ENCODE measurements at places on chromosomes 2 and 18.

DNA sequence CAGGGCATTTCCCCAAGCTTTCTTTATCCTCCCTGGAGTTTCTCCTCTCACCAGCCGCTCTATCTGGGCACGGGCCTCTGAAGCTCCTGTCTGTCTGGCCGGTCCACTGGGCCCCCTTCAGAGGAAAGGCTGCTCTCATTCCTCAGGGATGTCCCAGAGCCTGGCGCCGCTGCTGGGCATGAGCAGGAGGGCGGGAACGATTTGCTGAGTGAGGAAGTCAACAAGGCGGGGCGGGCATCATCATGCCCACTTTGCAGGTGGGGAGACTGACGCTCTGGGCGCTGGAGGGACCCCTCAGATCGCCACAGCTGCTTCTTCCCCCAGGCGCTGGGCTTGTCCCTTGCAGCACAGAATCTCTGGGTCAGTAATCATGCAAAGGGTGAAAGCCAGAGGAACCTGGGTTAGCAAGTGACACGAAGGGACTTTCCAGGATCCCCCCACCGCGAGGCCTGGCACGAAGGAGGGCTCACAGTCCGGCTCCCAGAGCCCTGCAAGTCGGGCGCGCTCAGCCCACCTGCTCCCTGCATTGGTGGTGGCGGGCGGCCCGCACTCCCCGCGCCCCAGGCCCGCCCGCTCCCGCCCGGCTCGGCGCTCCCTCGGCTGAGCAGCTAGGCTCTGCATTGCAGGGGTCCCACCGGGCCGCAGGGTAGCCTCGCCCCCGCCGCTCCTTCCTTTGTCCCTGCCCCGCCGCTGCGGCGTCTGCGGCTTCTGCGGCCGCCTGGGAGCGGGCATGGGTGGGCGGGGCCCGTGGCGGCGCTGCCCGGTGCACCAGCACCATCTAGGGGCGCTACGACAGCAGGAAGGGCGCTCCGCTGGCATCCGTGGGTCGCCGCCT is 157.8 kb downstream of the CYRIA start:
- DNase-seq: peak; percentile 24

GRCh38 chr2:222313816-222314215 is 15.0 kb upstream of the PAX3 start:
- no peak for DNase-seq

- no peak for DNase-seq
Observed at GRCh38 chr2:176501617-176502016, 232.4 kb downstream of the MTX2 start.

DNA sequence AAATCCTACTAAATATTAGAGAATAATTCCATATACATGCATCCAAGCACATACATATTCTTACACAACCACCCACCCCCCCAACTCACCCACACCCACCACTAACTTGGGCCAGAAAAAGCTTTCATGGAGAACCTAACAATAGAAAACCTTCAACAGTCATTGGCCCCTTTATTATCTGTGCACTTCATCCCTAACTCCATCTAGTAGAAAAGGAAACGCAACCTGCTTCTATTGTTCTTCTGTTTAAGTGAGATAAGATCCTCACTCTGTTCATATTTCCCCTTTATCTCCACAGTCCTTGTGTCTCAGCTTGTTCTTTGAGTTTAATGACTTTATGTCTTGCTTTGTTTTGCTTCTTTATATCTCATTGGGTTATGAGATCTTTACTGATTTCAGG is 1740.2 kb upstream of the CELF4 start:
- DNase-seq: no peak

GRCh38 chr18:24559526-24559925 is 99.1 kb downstream of the HRH4 start:
- no peak for DNase-seq

DNA sequence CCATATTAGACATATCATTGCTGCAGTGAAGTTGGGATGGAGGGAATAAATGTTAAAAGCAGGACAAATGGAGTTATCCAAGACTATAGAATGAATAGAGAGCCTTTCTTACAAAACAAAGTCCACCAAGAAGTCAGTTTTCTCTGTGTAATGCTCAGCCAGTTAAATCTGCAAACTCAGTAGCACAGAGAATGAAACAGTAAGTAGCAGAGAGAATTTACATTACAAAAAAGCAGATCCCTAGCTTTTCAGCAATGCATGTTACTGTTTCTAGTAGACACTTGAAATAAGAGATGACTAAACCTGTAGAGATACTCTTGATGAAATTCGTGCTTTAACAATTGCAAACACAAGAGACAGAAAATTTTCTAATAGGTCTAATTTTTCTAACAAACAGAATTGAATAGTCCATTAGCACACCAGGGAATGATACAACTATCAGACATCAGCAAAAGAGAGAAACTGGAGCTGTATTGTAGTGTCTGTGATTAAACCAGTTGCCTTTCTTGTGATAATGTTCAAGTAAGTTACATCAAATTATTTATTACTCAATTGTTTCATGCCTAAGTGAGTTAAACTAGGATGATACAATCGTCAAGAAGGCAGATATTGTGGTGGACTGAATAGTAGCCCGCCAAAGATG is 322.2 kb upstream of the DDX18 start:
- no peak for DNase-seq

DNA sequence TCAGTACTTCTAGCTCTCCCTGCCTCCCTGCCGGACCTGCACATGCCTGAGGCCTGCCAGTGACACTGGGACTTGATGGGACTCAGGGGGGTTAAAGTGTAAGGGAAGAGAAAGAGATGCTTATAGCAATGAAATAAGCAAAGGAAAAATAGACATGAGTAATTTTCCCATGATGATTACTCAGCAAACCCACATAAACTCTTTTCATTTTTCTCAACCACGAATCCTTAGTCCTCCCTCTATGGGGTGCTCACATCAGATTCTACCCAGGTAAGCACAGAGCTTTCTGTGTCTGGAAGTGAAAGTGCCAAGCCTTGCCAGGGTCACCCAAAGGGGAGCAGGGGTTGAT is 44.8 kb upstream of the ANKRD62 start:
- peak; percentile 72 for DNase-seq

GRCh38 chr2:120208381-120209353 is 14.5 kb downstream of the TMEM185B start:
- DNase-seq: no peak

DNA sequence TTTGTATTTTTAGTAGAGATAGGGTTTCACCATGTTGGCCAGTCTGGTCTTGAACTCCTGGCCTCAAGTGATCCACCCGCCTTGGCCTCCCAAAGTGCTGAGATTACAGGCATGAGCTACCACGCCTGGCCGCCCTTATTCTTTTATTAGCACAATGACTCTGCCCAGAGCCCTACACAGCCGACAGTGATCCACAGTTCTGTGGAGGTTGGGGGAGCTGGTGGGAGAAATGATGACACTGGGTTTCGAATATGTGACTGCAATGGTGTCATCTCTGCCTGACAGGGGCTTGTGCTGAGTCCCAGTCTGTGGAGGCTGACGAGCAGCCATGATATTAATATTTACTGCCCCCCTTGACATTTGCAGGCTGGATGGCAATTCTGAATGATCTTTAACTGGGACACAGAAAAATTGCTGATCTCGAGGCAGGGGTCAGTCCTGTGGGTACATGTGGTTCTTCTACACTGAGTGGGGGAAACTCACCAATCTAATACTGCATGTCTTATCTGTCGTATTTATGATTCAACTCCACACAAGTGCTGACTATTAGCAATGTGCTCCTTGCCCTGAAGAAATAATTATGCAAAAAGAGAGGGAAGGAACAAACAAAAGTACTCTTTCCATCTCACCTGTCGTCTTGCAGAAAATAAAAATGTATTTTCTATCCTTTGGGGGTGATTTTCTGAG is 6.3 kb upstream of the CTAGE1 start:
- no peak for DNase-seq

- DNase-seq: no peak
Observed at GRCh38 chr2:95012881-95013550, 12.5 kb upstream of the MAL start.

GRCh38 chr2:27123302-27124150 is at the start of gene ABHD1:
Gene ABHD1 (plus strand): TSS chr2:27123815. CDS start chr2:27123949, 134 bp downstream.
- no peak for DNase-seq

- no peak for DNase-seq
Observed at GRCh38 chr2:69356471-69356870, 30.6 kb downstream of the GFPT1 start.

GRCh38 chr2:115084446-115084845 is 642.0 kb downstream of the DPP10 start:
- DNase-seq: no peak

DNA sequence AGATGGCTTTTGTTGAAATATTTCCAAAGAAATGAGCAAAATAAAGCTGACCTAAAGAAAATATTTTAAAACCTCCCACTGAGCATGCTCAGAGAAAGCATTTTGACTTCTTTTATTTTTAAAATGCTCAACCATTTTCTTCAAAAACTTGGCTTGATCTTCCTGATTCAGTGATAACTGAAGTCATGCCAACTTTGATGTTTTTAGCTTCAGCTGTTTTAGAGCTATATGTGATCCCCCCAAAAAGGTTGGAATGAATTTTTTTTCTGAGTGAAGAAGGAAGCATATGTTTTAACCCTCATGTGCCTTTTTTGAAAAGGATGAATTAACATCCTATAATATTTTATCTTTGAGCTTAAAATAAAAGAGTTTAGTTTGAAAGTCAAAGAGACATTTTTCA is 612.0 kb downstream of the ARHGAP15 start:
- DNase-seq: no peak

DNA sequence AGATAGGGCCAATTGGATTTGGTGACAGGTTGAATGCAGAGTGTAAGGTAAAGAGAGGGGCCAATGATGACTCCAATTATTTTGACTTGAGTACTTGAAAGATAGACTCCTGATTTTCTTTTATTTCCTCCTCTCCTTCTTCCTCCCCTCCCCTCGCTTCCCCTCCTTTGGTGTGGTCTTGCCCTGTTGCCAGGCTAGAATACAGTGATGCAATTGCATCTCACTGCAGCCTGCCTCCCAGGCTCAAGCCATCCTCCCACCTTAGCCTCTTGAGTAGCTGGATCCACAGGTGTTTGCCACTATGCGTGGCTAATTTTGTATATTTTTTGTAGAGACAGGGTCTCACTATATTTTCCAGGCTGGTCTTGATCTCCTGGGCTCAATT is 2.3 kb downstream of the DGUOK start:
- no peak for DNase-seq

GRCh38 chr2:128157644-128158043 is 66.6 kb downstream of the UGGT1 start:
- DNase-seq: no peak

DNA sequence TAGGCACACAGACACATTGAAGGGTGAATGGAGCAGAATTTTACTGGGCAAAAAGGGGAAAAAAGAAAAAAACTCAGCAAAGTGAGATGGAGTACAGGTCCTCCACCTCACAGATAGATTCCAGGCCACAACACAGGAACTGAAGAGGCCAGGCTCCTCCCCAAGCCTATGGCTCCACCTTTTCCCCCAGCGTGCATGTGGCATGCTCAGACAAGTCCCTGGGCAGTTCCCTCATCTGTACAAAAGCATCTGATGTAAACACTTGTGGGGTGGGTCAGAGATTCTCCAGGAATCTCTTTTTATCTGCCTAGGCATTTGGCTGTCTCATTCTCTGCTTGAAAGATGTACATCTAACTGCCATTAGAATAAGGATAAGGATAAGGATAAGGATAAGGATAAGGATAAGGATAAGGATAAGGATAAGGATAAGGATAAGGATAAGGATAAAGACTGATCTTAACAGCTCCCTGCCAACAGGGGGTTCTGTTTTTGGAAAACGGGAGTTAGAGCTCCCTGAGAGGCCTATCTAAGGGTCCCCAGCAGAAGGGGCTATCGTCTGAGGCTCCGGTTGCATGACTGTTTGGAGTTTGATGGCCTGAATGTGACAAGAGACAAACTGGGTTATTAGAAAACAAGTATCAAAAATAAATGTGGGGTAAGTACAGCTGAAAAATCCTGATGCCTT is 17.2 kb upstream of the ASXL3 start:
- peak; percentile 54 for DNase-seq

DNA sequence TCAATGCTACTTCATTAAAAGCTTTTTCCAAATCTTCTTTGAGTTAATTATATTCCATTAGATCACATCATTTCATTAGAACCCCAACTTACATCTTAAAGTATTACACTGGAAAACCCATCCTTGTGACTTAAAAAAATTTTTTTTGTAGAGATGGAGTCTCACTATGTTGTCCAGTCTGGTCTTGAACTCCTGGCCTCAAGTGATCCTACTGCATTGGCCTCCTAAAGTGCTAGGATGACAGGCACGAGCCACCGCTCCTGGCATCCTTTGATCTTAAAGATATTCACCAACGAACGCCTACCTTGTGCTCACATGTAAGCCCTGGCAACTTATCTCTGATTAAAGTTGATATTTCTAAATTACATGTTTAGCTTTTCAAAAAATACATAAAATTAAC is 6.7 kb downstream of the LAPTM4A start:
- DNase-seq: no peak

GRCh38 chr2:25692143-25692542 is 18.8 kb upstream of the DTNB start:
- no peak for DNase-seq

- no peak for DNase-seq
Observed at GRCh38 chr2:219514196-219514761, at the start of gene ASIC4. Gene ASIC4 (plus strand): TSS chr2:219514482. CDS start chr2:219514725, 243 bp downstream.

- no peak for DNase-seq
Observed at GRCh38 chr2:237158194-237158593, 72.5 kb downstream of the COPS8 start.

DNA sequence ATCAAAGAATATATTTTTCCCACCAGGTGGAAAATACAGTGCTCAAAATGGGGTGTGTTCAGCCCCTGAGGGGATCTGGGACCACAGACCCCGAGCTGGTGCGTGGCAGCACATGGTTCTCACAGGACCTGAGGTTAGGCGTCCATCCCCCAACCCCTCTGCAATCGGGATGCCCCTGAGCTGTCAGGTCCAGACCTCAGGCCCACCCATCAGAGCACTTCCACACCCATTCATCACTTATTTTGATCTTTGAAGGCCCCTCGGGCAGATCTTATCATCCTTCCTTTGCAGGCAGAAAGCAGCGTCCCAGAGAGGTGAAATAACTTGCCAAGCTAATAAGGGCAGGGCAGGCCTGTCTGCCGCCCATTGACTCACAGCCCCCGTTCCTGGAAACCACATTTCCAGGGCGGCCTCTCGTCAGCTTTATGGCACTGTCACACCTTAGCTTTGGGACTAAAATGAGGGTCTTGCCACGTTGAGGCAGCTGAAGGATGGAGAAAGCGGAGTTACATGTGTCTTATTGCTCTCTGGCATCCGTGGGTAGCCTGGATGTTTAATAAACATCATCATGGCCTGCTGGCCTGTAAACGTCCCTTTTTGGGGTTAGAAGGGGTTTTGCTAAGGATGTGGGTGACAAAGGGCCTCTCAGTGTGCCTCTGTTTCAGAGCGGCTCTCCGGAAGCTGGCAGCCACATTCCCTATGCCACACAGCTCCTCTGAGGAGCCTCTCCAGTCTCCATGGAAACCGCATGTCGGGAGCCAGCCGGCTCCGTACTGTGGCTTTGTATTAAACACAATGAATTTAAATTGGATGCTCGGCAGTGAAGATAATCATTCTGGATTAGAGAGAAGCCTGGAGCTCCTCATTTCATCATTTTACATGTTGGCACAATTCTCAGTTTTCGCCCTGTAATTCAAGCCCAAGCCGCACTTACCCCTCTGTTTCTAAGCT is 58.3 kb upstream of the MAPRE3 start:
- DNase-seq: peak; percentile 9

Data from fibroblast of skin of scalp (primary cell).